ENCODE measurements at places on chromosomes 7 and 10.
A peak's percentile ranks its signal among the peaks of the same experiment; 100 is the strongest.

GRCh38 chr7:104956753-104957450 is 57.1 kb upstream of the KMT2E start:
- no peak for DNase-seq

- no peak for DNase-seq
Measured at GRCh38 chr10:109067031-109067430, 856.3 kb downstream of the XPNPEP1 start.

DNA sequence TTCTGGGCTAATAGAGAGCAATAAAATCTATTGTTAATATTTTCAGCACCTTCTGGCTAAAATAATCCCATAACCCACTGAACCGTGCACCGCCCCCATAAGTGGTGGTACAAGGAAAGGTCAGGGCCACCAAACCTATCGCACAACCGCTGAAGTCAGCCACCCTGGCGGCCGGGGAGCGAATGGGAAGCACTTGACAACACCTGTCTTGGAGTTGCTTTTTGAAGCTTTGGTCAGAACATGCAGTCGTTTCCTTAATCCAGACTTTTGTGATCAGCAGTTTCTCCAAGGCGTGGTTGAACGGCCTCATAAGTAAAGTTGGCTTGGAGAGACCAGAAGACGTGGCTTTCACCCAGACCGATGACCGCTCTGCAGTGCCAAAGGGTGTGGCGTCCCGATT is 97.4 kb downstream of the DNAJB6 start:
- no peak for DNase-seq

DNA sequence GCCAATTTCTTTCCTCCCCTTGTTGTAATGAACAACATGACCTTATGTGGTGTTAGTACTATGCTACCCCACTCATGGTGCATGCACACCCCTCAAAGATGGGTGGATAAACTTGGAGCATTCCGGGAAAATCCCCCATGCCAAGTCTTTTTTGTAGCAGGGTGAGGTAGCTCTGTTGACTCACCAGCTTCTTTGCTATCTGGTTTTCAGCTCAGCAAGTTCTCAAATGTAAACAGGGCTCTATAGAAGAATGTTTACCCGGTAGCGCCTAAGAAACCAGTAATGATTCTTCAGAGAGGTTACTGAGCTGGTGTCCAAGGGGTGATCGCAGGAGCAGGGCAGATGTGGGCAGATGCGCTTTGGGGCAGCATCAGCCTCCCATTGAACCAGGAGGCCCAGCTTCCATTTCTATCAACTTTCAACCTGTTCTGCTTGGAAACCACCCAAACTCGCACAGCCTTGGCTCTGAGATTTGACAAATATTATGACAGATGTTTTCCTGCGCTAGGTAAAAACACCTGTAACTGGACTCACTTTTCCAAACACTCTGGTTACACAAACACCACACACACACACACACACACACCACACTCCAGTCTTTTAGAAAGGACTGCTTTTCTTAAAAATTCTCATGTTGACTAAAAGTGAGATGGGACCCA is 87.8 kb downstream of the ZRANB1 start:
- no peak for DNase-seq

DNA sequence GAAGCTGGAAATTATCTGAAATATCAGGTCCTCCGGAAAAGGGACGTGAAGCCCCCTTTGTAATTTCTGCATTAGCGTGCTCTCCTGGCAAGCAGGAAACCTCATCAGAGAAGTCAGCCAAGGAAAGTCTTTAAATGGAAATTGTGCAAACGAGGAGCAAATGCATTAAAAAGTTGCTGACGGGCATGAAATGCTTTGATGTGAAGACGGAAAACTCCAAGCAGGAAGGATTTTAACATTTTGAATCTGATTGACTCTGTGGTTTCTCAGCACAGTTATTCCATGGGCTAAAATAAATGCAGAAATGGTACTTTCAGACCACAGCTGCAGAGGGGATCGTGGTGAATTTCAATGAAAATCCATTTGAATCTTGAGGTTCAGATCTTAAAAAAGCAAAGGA is 167.8 kb downstream of the AHR start:
- DNase-seq = no peak

- no peak for DNase-seq
Measured at GRCh38 chr7:117892821-117893220, 19.6 kb upstream of the CTTNBP2 start.

GRCh38 chr10:54843085-54843646 is 42.1 kb upstream of the PCDH15 start:
- no peak for DNase-seq

DNA sequence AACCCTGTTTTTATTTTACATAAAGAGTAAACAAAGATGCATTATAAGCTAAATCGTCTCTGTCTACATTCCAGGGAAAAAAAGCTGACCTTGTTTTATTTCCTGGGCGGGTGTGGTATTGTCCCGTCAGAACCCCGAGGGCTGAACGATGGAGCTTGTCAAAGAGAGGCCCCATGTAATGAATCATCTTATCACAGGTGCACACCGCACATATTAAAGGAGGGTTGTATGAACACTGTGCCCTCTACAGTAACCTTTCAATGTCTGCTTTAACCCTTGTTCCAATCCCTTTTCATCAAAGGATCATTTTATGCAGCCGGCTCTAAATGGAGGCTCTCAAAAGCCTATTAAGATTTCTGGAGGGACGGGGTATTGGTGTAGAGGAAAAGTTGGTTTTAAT is 158.5 kb upstream of the YAE1 start:
- DNase-seq = no peak

DNA sequence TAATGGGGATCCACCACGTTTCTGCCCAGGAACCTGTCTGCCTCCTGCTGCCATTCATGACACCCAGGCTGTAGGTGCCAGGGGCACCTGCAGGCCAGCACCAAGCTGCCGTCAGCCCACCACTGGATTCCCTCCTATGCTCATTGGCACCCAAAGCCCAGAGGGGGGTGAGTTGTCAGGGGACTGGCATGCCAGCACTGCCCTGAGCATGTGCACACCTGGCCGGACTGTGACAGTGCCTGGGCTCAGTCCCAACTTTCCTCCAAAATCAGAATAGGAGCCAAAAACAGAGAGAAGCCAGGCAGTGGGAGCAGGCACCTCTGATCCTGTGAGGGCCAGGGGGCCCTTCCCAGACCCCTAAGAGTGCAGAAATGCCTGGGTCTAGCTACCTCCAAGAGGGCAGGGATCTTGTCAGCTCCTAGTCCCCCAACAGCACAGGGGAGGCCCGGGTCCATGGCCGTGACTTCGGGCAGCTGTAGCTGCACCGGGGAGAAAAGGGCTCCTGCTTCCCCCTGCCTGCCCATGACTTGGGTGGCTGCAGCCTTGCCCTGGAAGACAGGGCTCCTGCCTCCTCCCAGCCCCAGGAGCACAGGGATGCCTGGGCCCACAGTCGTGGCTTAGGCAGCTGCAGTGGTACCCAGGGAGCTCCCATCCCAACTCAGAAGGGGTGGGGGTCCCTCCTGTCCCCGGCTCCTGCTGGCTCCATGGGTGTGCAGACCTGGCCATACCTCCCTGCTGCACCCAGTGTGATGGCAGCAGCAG is 249.8 kb upstream of the DKK1 start:
- DNase-seq = no peak

DNA sequence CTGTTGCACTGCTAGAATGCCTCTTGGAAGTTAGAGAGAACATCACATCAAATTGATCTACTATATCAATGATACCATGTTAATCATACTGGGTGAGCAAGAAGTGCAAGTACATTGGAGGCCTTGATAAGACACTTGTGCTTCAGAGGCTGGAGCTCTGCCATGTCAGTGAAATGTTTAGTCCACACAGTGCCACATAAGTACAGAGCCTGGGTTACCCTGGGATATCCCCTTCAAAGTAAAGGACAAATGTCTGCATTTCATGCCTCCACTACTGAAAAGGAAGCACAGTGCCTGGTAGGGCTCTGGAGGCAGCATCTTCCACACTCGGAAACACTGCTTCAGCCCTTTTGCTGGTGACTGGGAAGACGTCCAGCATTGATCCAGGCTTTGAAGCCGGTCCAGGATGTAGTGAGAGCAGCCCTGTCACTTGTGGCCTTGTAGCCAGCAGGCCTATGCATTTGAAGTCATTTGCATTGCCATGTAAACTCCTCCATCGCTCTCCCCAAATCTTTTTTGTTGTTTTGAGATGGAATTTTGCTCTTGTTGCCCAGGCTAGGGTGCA is 15.7 kb upstream of the STN1 start:
- no peak for DNase-seq

DNA sequence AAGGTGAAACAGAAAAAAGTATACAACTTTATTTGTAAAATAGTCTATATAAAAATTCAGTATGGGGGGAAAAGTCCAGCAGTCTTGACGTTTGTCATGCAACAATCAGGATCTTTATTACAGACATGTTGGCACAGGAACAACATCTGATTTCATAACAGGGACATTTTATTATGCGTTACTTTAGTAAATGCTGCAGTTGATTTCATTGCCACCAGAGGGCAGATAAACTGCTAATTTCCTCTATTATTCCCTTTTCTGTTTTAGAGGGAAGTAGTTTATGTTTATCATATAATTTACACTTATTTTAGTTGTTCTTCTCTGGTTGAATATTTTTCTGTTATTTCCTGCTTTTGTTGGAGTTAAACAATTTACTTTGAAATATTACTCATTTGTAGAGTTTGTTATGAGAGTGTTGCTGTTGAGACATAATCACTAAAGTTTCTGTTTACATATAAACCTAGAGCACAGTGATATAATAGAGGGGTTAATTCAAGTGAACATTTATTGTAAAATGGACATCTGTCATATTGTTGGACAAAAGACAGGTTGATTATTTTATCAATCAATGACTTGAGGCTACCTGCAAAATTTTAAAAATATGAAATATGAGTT is 3.3 kb downstream of the PLXDC2 start:
- peak; percentile 51 for DNase-seq
